Lung (tissue), 17 donors: ENCODE measurements at places on chromosomes 3 and 15. TPM values are rescaled to one million over a fixed set of nuclear protein-coding genes. Genes with fewer than 3 reads are reported as not detected.

PPP1R14D gene
- total RNA-seq, result not detected

APBA2 gene
- 18.3 TPM for total RNA-seq

PTX3 gene
- total RNA-seq, result 4.1 TPM

CPNE9 gene
- total RNA-seq, result 0.34 TPM

PPP2R3A gene
- 17.0 TPM for total RNA-seq

MCTP2 gene
- 34.9 TPM for total RNA-seq

GRCh38 chr3:141242377-141243092, 10.9 kb downstream of the PXYLP1 start:
- H3K36me3 ChIP-seq, result no peaks in the 10 kb centered on the region
- no peaks in the 10 kb centered on the region for H3K27me3 ChIP-seq
- H3K4me1 ChIP-seq, result peaks cover 12% of the 10 kb centered on the region

DNA sequence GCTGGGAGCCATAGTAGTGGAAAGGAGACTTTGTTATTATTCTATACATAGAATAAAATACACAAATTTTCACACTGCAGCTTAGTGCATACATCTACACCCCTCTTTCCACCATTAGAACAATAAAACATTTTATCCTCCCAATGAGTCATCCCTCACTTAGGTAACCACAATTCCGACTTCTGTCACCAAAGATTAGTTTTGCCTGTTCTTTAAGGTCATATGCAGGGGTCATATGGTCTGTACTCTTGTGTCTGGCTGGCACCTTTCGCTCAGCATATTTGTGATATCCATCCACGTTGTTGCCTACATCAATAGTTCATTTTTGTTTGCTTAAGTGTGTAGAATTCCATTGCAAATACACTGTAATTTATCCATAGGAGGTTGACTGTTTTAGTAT, 399.4 kb downstream of the SHQ1 start:
- no peak overlapping the region for H3K27ac ChIP-seq
- no peaks in the 10 kb centered on the region for H3K36me3 ChIP-seq
- no peak for DNase-seq
- no peaks in the 10 kb centered on the region for H3K27me3 ChIP-seq
- H3K4me3 ChIP-seq, result no peak overlapping the region

GRCh38 chr3:21330293-21330692, 420.7 kb downstream of the ZNF385D start:
- no peak overlapping the region for H3K27ac ChIP-seq
- DNase-seq, result peak; percentile 19
- no peaks in the 10 kb centered on the region for H3K4me1 ChIP-seq
- H3K36me3 ChIP-seq, result no peaks in the 10 kb centered on the region
- H3K27me3 ChIP-seq, result no peaks in the 10 kb centered on the region

GRCh38 chr3:30610702-30611368, 4.4 kb downstream of the TGFBR2 start:
- peaks cover 5% of the 10 kb centered on the region for H3K4me1 ChIP-seq
- H3K27me3 ChIP-seq, result no peaks in the 10 kb centered on the region
- H3K27ac ChIP-seq, result peak overlapping the region; percentile 73
- no peaks in the 10 kb centered on the region for H3K36me3 ChIP-seq

DNA sequence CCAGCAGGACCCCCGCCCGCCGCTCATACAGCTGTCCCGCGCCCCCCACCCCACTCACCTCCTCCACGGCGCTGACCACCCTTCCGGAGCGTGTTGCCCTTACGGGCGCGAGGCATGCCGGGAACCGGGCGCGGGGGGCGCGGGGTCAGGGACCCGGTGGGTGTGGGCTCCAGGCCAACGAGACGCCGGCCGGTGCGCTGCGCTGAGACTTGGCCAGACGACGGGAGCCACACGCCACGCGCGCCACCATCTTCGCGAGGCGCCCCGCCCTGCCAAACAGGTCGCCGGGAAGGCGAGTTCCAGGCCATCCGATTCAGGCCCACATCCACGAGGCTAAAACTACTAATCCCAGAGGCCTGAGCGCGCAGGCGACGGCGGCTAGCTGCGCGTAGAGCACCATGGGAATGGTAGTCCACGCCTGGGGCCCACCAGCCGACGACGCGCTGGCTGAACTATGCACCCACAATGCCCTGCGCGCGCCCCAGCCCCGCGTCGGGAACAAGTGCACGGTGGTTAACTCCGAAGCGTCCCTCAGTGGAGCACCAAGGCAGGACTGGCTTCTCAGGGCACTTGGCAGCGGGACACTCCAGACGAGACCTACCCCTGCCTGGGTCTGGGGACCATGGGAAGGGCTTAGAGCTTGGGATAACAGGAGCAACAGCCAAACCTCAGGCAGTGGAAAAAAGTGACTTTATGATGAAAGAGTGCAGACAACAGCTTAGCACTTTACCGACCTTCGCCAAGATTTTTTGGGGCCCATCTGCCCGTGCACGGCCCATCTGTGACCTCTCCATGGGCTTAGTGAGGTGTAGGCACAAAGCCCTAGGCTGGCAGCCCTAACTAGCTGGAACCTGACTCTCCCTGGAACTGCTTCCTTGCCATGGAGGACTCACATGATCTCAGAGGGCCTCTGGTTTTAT, at the start of gene IFRD2:
TSS of gene IFRD2 (minus strand) at position 271 of the 920 bp plus-strand sequence. CDS start at position 116, 155 bp downstream.
- peak within 1 kb of the TSS; percentile 83 for H3K27ac ChIP-seq
- H3K4me3 ChIP-seq, result peak within 1 kb of the TSS; percentile 81
- peak; percentile 98 for DNase-seq
- no peaks in the 10 kb centered on the region for H3K4me1 ChIP-seq

- H3K36me3 ChIP-seq, result no peaks in the 10 kb centered on the region
- H3K4me3 ChIP-seq, result no peak overlapping the region
- DNase-seq, result no peak
- H3K27ac ChIP-seq, result no peak overlapping the region
- no peaks in the 10 kb centered on the region for H3K27me3 ChIP-seq
- H3K4me1 ChIP-seq, result no peaks in the 10 kb centered on the region
These were observed 32.1 kb upstream of the KCNH8 start for GRCh38 chr3:19116239-19116638.

DNA sequence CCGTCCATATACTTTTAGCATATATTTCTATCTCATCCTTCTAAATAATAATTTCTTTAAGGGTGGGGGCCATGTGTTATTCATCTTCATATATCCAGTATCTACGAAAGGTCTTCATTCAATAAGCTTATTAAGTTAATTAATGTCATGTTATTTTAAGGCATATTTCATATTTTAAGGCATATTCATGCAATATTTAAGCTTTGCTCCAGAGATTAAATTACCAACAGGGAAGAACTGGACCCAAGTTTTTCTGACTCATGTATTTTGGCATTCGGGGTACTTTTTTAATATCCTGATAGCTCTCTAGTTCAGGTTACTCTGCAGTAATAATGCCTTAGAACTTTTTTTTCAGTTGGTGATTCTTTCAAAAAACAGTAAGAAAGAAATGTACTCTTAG, 27.4 kb downstream of the PHC3 start:
- no peaks in the 10 kb centered on the region for H3K27me3 ChIP-seq
- H3K36me3 ChIP-seq, result peaks cover 18% of the 10 kb centered on the region
- DNase-seq, result no peak
- H3K27ac ChIP-seq, result no peak overlapping the region
- H3K4me3 ChIP-seq, result no peak overlapping the region

GRCh38 chr3:175484666-175485065, 625.5 kb downstream of the NAALADL2 start:
- H3K36me3 ChIP-seq, result no peaks in the 10 kb centered on the region
- no peaks in the 10 kb centered on the region for H3K4me1 ChIP-seq
- DNase-seq, result no peak
- H3K27ac ChIP-seq, result no peak overlapping the region

GRCh38 chr3:119524931-119525662, 26.8 kb downstream of the TIMMDC1 start:
- H3K27me3 ChIP-seq, result no peaks in the 10 kb centered on the region
- no peak overlapping the region for H3K27ac ChIP-seq
- DNase-seq, result peak; percentile 17
- H3K4me3 ChIP-seq, result no peak overlapping the region

GRCh38 chr15:77059786-77060361, 11.0 kb downstream of the TSPAN3 start:
- DNase-seq, result no peak
- peaks cover 2% of the 10 kb centered on the region for H3K4me1 ChIP-seq
- H3K27ac ChIP-seq, result peak overlapping the region; percentile 24
- H3K4me3 ChIP-seq, result no peak overlapping the region

DNA sequence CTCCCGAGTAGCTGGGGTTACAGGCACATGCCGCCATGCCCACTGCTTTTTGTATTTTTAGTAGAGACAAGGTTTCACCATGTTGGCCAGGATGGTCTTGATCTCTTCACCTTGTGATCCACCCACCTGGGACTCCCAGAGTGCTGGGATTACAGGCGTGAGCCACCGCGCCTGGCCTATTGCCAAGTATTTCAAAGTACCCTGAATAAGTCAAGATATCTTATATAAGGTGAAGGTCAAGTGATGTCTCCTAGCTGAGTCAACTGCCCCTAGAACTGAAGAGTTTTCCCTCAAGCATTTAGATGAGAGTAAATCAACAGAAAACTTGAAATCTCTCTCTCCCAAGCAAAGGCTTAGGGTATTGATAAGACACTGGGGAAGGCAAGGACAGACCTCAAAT, 63.9 kb downstream of the RPL22L1 start:
- H3K4me1 ChIP-seq, result no peaks in the 10 kb centered on the region
- no peaks in the 10 kb centered on the region for H3K36me3 ChIP-seq
- no peak overlapping the region for H3K27ac ChIP-seq

DNA sequence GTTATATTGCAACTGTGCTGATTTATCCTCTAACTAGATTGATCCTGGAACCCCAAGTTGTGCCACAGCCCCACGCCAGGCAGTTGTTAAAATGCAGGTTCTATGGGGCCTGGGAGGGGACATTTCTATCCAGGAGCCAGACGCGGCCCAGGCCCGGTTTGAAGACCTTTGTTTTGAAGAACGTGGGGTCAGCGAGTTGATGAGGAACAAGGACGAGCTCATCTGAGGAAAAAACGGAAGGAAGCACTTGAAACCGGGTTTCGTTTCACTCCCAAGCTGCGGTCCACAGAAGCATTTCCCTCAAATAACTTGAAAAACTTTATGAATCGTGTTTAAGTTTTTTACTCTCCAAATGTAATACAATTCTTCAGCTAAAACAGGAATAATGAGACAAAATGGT, 76.4 kb downstream of the CHSY1 start:
- peaks cover 12% of the 10 kb centered on the region for H3K4me1 ChIP-seq
- H3K27me3 ChIP-seq, result no peaks in the 10 kb centered on the region
- DNase-seq, result no peak
- peaks cover 16% of the 10 kb centered on the region for H3K36me3 ChIP-seq
- no peak overlapping the region for H3K4me3 ChIP-seq

- no peak for DNase-seq
- H3K27me3 ChIP-seq, result no peaks in the 10 kb centered on the region
- peaks cover 13% of the 10 kb centered on the region for H3K4me1 ChIP-seq
- peaks cover 4% of the 10 kb centered on the region for H3K36me3 ChIP-seq
- no peak overlapping the region for H3K27ac ChIP-seq
- peak overlapping the region; percentile 92 for H3K4me3 ChIP-seq
These were observed 1.4 kb downstream of the CRTC3 start for GRCh38 chr15:90531147-90531546.

- H3K27me3 ChIP-seq, result no peaks in the 10 kb centered on the region
- no peaks in the 10 kb centered on the region for H3K4me1 ChIP-seq
These were observed 234.2 kb upstream of the UMPS start for GRCh38 chr3:124496061-124496460.

DNA sequence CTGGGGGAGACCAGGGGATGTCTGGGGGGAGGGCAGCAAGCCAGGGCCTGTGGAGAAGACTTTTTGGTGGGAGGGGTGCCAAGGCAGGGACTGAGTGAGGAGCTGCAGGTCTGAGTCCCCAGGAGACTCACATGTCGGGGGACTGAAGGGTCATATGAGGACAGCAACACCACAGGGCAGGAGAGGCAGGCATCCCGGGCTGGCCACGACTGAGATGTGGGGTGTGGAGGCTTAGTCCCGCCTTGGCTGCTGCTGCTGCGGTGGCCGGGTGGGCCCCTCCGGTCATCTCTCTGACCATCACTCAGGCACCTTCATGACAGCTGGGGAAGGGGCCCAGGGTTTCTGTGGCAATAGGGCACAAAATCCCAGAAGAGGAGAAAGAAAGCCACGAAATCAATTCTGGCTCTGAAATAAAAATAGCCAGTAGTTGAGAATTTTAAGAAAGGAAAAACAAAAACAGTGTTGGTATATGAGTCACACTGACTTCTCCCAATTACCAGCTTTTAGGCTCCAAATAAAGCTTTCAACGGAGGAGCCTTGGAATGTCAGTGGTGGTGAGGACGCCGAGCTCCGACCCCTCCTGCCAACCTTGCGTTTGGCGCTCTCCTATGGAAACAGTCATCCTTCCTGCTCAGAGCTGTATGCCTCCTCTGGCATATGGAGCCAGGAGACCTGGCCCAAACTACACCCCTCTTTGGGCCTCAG, 52.9 kb upstream of the ITGA11 start:
- H3K36me3 ChIP-seq, result no peaks in the 10 kb centered on the region
- no peak overlapping the region for H3K4me3 ChIP-seq
- H3K27me3 ChIP-seq, result peaks cover 4% of the 10 kb centered on the region
- H3K27ac ChIP-seq, result no peak overlapping the region
